ENCODE measurements at places on chromosomes 12 and 14.

DNA sequence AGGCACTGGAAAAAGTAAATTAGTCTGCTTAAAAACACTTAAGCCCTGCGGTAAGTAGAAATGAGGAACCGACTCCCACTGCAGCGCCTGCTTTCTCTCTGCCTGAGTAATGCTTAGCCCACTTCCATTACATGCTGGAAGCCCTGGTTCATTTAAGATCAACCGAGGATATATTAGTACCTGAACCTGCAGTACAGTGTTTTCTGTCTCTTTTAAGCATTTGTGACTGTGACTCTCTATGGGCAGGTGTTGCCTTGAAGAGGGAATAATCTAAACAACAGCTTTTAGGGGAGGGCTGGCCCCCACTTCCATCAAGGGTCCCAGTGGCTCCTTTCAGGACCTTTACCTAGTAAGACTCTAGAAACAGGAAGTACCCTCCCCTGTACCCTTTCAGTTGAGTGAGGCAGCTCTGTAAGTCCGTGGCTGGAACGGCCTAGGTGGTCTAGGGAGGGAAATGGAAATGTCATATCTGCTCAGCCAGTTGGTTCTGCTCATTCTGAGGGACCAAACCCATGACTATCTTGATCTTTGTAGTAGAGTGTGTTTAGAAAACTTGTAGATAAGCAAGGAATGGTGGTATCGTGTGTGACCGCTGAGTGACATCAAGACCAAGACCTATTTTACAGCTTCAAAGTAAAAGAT, 56.2 kb downstream of the FNTB start:
- peak; percentile 98 for DNase-seq

- no peak for DNase-seq
These were observed 75.9 kb downstream of the LIN7A start for GRCh38 chr12:80861641-80862378.

DNA sequence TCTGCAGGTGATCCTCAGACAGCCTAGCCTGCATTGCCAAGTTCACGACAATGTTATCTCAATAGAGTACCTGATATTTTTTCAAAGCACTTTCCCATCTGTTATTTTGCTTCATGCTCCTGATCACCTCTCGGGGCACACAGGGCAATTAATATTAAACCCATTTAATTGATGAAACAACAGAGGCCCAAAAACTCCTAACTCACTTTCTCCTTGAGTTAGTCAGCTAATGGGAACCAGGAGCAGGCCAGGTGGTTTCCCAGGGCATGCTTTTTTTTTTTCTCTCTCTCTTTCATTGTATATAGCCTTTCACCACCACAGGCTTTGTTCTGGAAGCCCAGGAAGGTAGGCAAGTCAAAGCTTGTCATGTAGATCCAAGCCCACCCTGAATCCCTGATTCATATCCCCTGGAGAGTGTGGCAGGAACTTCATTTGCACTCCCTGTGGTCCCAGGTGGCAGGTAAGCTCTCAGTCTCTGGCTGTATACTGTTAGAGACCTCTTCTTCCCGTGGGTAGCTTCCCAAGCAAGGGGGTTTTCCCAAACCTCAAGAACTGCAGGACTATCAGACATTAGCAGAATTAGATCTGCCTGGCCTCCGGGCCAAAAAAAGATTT, 41.6 kb upstream of the MAP1LC3B2 start:
- DNase-seq: no peak

DNA sequence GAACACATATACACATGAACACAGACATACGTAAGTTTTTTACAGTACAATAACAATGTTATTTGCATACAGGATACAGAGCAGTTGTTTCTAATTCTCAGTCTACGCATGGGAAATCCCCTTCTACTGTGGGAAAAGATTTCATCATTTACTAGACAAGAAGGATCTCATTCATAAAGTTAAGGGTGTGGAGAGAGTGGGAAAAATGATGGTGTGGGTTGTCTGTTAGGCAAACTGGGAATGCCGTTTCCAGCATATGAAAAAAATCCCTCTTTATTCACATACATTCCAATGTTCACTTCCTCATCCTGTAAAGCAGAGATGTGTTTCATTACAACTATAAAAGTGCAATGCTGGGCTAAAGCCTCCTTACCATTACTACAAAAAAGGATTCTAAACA, 120.9 kb downstream of the SINHCAF start:
- no peak for DNase-seq

GRCh38 chr14:77620222-77620870, 3.9 kb upstream of the SPTLC2 start:
- DNase-seq: no peak

- DNase-seq: no peak
These were observed 26.8 kb upstream of the TOMM20L start for GRCh38 chr14:58368956-58369355.

DNA sequence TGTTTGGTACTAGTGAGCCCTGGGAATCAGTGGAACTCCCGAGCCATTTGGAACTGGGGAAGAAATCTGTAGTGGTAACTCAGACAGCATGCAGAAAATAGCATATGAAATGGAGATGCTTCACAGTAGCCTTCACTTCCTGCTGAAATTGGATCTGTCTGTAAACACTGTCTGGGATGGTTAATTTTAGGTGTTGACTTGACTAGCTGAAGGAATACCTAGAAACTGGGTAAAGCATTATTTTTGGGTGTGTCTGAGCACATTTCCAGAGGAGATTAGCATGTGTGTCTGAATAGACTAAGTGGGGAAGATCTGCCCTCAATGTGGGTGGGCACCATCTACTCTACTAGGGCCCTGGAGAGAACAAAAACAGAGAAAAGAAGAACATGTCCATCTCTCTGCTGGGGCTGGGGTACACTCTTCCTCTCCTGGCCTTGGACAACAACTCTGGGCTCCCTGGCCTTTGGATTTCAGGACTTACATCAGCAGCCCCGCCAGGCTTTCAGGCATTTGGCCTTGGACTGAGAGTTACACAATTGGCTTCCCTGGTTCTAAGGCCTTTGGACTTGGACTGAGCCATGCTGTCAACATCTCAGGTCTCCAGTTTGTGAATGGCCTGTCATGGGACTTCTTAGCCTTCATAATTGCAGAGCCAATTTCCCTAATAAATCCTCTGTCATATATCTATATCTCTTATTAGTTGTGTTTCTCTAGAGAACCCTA, 14.0 kb upstream of the CRADD start:
- DNase-seq: no peak

- no peak for DNase-seq
These were observed 74.6 kb downstream of the BRMS1L start for GRCh38 chr14:35900741-35901140.

DNA sequence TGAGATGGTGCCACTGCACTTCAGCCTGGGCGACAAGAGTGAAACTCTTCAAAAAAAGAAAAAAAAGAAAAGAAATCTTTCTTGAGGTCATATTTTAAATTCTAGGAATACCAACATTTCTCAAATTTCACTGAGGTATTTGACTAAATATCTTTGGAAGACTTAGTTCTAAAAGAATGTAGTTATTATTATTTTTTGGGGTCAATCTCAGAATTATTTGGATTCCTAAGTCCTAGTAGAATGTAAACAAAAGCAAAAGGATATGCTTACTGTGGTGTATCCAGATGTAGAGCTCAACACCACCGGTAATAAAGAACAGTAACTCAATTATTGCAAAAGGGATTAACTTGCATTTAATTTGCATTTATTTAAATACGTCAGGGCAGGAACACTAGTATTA, 25.0 kb downstream of the PRICKLE1 start:
- DNase-seq: no peak

DNA sequence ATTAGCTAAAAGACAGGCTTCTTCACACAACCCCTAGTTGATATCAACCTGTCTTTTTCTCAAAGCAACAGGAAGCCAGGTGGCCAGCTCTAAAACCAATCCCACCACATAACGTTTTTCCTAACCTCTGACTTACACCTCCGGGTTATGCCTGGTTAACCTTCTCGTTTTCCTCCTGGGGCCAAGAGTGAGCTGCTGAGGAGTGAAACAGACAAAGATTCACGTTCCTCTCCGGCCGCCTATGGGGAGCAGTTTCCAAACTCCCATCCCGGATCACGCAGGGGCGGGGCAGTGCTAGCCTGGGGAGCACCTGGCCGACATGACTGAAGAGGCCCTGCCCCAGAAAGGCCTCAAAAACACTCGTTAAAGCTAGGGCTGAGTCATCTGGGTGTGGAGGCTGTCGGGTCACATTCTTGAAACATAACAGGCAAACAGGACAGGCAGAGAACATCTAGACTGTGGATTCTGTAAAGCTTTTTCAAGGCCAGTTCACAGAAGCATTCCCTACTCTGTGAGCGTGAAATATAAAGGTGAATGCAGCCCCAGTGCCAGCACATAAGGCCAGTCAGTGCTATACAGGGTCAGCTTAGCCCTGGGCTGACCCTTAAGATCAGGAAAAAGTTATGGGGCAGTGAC, 25.9 kb upstream of the LGALS3 start:
- DNase-seq: peak; percentile 74

GRCh38 chr14:64688031-64688430, 16.2 kb upstream of the PLEKHG3 start:
- peak; percentile 83 for DNase-seq

GRCh38 chr14:67453575-67454300, 34.8 kb downstream of the TMEM229B start:
- peak; percentile 15 for DNase-seq

DNA sequence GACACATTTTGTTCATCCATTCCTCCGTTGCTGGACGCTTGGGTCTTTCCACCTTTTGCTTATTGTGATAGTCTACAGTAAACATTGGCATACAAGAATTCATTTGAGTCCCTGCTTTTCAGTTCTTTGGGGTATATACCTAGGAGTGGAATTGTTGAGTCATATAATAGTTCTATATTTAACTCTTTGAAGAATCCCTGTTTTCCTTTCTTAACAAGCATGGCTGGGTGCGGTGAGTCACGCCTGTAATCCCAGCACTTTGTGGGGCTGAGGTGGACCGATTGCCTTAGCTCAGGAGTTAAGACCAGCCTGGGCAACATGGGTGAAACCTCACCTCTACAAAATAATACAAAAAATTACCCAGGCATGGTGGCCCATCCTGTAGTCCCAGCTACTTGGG, 75.4 kb downstream of the CCDC92 start:
- DNase-seq: no peak

DNA sequence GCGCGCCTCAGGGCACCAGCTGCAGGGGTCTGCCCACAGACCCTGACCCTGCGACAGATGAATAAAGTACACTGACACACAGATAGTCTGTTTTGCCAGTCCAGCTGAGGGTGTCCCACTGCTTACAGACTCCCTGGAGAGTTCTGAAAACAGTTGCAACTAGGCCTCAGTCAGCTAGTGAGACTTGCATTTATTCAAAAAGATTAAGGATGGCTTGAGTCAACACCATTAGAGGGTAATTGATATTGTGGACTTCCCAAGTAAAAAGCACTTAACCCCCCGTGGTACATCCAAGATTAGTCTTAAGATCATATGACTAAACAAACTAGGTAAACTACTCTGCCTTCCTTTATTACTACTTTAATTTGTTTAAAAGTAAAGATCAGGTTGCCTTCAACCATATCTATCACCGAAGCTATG, 11.1 kb upstream of the PSEN1 start:
- DNase-seq: no peak

- peak; percentile 97 for DNase-seq
These were observed 86.4 kb downstream of the CAPZA3 start for GRCh38 chr12:18824287-18824686.

DNA sequence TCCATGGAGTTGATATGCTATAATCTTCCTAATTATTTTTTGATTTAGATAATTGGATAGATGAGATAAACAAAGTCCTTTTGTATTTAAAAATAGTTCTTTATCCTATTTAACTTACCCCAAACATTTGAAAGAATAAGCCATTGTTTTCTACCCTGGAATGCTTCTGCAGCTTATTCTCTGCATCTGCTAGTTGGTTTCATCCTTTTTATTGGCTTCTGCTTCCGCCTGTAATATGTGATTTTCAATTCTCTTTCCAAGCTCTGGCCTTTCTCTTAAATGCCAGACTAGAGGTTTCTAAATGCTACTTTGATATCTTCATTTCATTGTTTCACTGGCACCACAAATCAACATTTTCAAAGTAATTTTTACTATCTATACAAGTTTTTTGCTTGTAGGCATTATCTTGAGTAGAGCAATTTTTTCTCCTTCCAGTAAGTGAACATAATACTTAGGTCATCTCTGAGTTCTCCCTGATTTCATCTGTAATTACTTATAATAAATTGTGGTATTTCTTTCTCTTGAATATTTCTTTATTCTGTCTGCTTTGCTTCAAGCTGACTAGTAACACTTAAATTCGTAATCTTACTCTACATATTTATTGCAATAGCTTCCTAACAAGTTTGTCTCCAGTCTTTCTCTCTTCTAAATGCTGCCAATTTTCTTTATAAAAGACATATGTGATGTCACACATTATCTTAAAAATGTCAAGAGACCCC, 958.4 kb downstream of the SLC6A15 start:
- no peak for DNase-seq

DNA sequence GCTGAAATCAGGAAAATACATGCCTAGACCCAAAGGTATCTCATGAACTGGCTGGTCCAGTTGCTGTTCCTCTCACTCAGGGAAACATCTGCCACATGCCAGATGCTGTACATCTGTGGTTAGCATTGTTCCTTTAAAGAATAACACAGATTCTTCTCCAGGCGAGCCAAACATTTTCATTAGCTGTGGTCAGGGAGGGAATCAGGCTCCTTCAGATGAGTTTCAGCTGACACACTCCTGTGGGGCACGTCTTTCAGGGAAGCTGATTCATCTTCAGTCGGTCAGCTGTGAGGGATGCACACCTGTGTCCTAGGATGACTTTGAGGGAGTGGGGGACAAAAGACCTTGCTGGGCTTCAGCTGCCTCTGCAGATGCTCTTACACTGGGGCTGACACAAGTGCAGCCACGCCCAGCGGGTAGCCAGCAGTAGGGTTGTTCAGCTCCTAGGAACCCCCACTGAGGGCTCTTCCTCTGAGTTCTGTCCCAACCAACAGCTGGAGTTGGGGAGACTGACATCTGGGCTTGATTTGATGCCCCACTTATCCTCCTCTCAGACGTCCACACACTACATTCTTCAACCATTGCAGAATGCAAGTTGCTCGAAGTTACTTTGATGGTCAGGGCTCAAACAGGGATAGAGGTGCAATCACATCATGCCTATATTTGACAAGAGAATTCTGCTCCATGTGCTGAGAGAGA, 155.0 kb downstream of the NUAK1 start:
- no peak for DNase-seq

GRCh38 chr14:37791384-37792036, 196.1 kb downstream of the TTC6 start:
- no peak for DNase-seq

GRCh38 chr14:84288781-84289180, 1241.2 kb upstream of the FLRT2 start:
- DNase-seq: no peak

DNA sequence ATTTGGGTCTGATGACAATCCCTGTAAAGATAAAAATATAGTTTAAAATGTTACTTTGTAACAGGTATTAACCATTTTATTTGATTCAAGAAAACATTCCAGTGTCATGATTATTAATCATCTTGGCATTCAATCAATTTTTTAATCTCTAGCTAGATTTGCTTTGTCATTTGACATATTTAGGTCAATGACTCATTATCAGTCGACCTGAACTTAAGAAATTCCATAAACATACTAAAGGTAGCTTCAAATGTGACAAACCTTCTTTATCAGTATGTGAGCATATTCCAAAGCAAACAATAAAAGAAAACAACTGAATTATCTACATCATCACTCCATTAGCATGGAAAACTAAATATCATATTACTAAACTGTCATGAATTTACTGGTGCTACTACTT, 50.8 kb upstream of the CDKL1 start:
- no peak for DNase-seq

- no peak for DNase-seq
These were observed 168.4 kb upstream of the LRIG3 start for GRCh38 chr12:59088673-59089072.

Measured in hematopoietic multipotent progenitor cell treated with erythropoietin and hydrocortisone succinate and interleukin-3 and kit ligand, for 4 days (in vitro differentiated cells).